Psoas muscle (tissue), 8 donors: ENCODE measurements at places on chromosomes 2 and 18. TPM values are rescaled to one million over a fixed set of nuclear protein-coding genes. Genes with fewer than 3 reads are reported as not detected.

GPAT2 gene
- total RNA-seq: 7.0 TPM

FOSL2 gene
- 194 TPM for total RNA-seq

CCDC102B gene
- total RNA-seq: 1.2 TPM

UGT1A9 gene
- not detected for total RNA-seq

EVA1A gene
- total RNA-seq: 1.3 TPM

TOGARAM2 gene
- total RNA-seq: 16.4 TPM

TDRD15 gene
- total RNA-seq: not detected

OTOS gene
- total RNA-seq: not detected

DNA sequence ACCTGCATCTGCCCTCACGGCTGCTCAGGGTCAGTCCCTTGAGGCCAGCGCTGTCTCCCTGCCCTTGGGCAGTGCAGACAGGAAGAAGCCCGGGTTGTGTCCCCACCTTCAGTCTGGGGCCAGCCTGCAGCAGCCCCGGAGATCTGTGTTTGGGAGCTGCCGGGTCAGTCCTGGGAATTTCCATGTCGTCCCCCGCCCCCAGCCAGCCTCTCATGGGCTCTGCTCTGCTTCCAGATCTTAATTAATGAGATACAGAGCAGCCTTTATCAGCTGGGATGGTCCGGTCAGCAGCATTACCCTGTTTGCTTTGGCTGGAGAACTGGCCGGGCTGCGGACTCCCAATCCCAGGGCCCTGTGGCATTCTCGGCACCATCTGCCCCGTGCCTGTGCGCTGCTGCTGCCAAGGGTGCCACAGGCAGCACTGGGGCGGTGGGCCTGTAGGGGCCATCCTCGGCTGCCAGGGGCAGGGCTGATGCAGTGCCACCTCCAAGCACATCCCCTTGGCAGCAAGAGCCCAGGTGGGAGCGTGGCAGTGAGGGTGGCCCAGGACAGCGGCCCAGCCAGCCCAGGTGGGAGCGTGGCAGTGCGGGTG lies 2.4 kb downstream of the BOK start:
- no peak for DNase-seq

DNA sequence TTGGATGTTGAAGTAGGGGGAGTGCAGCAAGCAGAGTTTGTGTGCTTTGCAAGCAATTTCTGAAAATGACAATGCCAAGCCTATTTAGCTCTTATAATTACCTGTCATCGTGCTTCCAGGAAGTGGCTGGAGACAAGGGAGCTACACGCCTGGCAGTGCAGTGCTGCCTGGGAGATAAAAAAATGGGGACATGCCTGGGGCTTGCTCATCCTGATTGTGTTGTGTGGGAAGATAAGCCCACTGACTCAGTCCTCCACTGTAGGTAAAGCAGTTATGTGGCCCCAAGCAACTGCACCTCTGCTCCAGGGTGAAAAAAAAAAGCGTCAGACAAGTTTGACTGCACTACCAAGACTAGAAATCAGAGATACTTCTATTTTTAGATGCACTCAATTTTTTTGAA lies 396.9 kb upstream of the NXPH2 start:
- DNase-seq: no peak

GRCh38 chr18:49690312-49690711 lies 123.0 kb downstream of the ACAA2 start:
- DNase-seq: no peak

DNA sequence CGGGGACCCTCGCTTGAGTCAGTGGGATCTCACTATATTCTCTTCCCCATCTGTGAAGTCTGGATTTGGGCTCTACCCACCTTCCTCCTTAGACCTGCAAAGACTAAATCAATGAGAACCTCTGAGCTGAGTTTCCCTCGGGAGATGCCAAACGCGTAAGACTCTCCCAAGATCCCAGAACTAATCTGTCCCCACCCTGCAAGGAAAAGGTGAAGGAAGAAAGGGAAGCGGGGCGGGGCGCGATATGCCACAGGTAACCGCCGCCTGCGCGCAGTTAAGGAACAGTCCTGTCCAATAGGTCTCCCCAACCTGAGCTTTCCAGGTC lies 780 bp downstream of the SRD5A2 start:
- DNase-seq: no peak

DNA sequence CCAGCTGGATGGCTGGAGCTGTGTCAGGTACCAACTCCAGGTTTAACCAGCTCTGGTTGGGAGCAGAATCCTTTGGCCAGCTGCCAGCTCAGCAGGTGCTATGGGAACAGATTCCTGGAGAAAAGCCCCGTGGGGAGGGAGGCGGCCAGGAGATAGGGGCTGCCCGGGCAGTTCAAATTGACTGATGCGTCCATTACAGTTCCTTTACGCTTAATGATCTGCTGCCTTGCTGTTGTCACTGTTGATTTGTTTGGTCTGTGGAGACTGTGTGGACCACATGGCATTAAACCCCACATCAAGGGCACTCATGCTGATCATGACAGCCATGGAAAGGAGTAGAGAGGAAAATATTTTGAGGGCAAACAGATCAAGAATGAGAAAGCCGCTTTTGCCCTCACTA lies 200.0 kb downstream of the TSN start:
- DNase-seq: no peak

DNA sequence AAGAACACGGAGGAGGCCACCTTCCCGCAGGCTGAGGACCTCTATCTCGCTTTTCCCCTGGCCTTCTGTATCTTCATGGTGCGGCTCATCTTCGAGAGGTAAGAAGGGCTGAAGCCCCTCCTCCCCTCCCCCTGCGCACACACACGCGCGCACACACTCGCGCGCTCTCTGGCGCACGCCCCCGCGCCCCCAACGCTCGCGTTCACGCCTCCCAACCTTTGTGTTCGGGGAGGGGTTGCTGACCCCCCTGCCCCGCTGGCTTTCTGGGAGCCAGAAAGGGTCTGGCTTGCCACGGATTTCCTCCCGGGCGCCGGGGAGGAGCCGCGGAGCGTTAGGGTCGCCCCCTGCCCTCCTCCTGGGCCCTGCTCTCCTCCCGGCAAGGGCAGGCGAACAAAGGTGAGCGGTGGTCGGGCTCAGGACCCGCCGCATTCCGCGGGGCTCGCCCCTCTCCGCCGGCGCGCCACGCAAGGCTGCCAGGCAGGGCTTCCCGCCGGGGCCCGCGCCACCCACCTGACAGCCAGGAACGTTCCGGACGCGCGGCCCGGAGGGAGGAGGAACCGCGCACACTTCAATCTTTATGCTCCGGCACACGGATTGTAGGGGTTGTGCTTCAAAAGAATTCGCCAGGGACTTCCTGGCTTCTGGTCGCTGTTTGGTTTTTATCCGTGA lies 583 bp downstream of the CERS6 start:
- peak; percentile 43 for DNase-seq

DNA sequence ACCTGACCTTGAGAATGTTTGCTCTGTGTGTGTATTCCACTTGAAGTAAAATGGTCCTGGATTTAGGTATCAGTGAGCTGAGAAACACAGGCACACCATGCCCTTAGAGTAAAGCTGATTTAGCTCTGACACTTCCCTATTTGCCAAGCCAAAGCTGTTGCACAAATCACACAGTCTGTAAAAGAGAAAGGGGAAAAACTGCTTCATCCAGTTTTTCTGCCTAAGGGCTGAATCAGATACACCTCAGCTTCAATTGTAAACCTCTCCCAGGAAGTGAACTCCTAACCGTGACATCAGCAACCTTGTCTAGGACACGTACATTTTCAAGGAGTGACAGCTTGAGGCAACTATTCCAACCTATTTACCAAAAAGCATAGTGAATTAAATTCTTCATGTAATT lies 150.4 kb downstream of the NR4A2 start:
- no peak for DNase-seq

GRCh38 chr18:64097497-64097896 lies 51.4 kb downstream of the LINC00305 start:
- no peak for DNase-seq

GRCh38 chr2:209901172-209901571 lies 101.3 kb upstream of the RPE start:
- DNase-seq: no peak

GRCh38 chr2:218024871-218025270 lies 22.1 kb upstream of the TNS1 start:
- DNase-seq: no peak

DNA sequence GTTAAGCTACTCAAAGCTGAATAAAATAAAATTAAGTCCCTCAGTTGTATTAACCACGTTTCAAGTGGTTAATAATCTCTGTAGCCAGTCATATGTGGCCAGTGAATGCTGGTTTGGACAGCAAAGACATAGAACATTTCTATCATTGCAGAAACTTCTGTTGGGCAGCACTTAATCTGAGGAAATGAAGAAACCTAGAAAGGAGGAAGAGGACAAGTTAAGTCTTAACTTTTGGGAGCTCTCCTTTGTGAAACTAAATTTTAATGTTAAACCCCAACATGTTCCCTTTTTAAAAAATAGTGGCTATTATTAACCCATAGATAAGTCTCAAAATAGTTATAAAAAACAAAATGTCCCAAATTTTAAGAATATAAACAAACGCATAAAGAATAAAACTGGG lies 421.3 kb downstream of the ARHGAP15 start:
- DNase-seq: no peak

DNA sequence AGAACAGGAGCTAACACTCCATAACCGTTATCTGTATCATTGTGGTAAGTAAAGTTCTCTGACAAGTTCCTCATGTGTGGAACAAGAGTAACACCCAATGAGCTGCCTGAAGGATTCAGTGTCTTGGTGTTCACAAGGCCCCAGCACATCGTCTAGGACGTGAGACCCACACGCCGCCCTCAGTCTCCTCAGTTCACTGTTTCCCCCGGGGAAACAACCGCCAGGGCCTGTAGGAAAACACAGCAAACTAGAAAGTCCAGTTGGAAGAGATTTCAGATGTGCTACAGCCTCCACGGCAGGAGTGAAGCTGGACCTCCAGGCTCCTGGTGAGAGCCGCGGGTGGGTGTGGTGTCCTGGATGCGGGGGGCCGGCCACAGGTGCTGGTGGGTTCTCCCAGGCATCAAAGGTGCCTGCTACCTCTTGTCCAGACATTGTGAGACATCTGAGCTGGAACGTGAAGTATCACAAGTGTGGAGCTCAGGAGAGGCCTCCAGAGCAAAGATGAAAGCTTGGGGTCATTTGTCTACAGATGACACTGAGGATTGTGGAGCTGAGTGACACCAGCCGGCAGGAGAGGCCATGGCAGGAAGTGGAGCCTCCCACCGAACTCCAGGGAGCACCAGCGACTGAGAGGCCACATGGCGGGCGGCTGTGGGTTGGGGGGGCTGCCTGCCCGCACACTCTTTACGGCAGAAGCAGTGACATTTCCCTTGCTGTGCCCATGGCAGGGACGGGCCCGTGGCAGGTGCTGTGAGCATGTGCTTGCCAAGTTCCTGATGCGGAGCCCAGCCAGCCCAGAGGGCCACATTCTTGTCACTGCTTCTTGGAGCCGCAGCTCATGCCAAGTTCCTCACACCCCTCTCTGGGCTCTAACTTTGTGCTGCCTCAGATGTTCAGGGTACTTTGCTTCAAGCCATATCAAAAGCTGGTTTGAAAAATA lies 131.2 kb downstream of the TMEM18 start:
- DNase-seq: no peak

DNA sequence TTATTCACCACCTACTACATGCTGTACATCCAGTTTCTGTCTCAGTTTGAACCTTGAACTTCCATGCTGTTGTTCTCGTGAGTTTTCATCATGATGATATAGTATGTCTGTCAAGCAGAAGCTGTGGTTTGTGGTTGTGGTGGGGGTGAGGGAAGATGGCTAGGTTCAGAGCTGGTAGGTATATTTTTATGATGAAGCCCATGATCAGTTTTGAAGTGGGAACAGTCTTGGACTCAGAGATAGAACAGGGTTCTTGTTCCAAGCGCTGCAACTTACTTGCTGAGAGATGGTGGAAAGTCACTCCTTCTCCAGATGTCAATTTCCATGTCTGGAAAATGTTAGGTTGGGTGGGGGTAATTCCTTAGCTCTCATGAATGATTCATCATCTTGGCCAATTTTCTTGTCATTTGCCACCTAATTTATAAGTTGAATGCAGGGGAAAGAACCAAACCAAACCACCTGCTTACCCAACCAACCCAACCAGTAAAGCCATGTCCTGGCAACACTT lies 21.6 kb downstream of the PMAIP1 start:
- DNase-seq: no peak
